ENCODE measurements at places on chromosomes 5 and 9.

DNA sequence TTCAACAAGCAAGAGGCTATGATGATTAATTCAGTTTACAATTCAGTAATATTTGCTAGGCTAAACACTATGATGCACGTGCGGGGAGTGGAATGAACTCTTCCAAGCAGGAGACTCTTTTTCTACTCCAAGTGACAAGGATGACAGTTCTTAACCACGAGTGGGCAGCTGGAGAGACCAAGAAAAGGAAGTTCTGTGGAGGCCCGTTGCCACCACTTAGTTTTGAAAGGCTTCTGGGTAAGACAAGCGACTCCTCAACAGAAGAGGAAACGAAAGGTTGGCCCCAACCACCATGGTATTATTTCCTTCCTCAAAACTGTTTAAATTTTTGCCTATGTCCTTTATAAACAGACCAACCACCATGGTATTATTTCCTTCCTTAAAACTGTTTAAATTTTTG lies 2.8 kb downstream of the DCAF12 start:
- peak; percentile 19 for DNase-seq

DNA sequence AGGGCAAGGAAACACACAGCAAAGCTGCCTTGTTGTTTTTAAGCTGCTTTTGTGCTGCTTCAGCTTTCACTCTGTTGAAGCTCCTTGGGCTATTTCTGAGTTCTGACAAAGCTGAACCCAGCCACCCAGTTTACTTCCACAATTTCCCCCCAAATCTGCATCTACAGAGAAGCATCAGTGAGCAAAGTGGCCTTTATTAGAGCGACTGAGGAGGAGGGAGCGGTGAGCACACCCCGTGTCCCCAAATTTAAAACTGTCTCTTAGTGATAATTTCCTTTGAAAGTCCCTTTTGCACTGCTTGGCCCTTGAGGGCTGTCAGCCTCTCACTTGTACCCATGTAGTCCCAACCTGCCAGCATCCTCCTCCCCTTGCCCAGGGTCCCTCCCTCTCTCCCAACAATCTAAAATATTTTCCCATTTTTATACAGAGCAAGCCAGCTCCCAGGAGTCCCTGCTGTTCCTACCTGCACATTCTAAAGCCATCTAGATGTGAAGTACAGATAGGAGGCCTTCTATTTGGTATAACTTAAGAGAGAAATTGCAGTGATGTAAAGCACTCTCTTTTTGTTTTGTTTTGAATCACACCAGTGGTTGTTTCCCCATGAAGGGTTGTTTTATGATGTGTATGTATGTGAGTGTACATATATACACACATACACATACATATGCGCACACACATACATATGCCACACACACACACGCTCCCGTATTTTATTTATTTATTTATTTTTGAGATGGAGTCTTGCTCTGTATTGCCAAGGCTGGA lies 313.5 kb downstream of the TLE4 start:
- no peak for DNase-seq

DNA sequence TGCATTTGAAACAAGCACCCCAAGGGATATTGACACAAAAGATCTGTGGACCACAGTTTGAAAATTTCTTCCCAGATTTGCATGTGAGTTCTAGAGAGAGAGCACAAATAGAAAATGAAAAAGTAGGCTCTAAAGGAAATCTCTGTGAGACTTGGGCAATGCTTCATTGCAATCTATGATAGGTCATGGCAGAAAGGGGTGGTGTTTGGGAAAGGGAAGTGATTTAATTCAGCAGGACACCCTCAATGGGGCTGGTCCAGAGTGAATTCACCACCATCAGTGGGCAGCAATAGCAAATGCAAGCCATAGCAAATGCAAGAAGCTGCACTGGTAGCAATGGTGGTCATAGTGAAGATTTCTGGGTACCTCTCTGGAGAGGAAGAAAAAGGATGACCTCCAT lies 58.1 kb downstream of the ANKRD55 start:
- no peak for DNase-seq

GRCh38 chr9:137350696-137351584 lies 48.9 kb upstream of the NRARP start:
- no peak for DNase-seq

GRCh38 chr5:143687604-143688003 lies 124.4 kb upstream of the HMHB1 start:
- no peak for DNase-seq

GRCh38 chr9:121844098-121844497 lies 192.7 kb downstream of the DAB2IP start:
- DNase-seq: no peak

GRCh38 chr5:123844873-123845272 lies 332.9 kb downstream of the CSNK1G3 start:
- no peak for DNase-seq

DNA sequence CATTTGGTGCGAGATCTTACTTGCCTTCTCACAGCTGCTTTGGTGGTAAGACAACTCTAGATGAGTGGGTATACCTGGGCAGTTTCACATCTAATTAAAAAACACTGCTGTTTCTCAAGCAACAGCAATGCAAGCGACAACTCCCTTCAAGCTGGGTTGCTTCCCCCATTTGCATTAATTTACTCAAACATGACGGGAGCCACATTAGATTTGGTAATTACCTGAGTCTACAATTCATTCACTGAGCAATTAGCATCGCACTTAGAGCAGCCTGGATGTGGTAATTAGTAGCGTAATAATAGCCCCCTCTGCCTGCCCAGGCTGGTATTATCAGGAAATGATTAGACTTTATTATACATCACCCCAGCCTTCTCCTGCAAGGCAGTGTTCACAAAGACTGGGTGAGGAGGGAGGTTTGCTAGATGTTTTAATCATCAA lies 73.4 kb downstream of the FBXO38 start:
- DNase-seq: no peak

DNA sequence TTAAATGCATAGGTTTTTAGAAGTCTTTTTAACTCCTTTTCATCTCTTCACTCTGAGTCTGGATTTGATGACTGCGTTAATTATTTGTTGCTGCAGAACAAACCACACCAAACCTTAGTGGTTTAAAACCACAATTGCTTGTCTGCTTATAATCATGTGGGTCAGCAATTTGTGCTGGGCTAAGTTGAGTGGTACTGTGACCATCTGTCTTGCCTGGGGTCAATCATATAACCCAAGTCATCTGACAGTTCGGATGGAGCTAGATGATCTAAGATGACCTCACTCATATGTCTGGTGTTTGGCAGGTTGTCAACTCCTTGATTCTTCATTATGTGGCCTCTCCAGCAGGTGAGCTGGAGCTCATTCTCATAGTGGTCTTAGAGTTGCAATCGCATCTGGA lies 219.1 kb upstream of the ELAVL2 start:
- DNase-seq: no peak

DNA sequence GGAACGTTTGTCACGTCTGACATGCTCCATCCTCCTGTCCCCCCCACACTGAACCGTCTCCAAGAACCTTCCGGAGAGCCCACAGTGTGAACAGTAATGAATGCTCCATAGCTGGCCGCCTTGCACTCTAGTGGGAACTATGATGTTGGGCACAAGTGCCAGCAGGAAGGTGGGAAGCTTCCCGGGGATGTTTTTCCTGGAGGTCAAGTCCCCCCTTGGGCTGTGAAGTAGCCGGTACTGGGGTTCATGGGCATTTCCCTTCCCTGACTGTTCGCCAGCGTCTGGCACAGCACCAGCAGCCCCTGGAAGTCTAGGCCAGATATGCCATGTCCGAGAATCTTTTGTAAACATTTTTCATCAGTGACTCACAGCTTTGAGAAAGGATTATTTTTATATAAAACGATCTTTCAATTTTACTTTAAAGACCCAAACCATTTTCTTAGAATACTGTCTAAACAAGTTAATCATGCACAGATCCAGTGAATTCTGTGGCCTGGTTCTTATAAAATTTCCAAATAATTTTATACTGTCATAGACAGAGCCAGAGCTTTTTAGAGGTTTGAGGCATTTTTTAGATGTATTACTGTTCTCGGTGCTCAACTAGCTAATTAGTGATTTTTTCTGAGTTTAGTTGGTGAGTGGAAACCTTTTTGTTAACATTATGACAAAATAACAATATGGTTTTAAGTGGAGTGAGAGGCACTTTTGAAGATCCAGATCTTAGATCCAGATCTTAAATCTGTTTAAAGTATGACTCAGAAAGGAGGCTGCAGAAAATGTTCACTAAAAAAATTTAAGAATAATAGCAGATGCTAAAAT lies 11.6 kb downstream of the ABL1 start:
- no peak for DNase-seq

- DNase-seq: no peak
These were observed 397.1 kb downstream of the SPATA31D1 start for GRCh38 chr9:82385633-82386032.

DNA sequence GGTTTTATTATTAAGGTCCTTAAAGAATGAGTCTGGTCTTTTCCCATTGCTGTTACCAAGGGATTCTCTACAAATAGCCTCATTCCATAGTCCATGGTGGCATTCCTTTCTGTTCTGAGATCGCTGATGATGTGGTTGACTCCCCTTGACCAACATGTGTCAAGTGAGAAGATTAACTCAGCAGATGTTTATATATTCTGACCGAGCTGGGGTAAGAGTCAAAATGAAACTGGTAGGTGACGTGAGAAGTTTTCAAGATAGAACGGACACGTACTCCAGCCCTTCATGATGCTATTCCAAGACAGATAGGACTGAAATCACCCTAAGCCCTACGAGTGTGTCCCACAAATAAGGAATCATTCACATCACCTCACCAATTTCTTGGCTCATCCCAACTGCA lies 155.5 kb upstream of the WWC1 start:
- no peak for DNase-seq

All from stimulated activated CD4-positive, alpha-beta T cell treated with anti-CD3 and anti-CD28 coated beads, Interleukin-2, amount 100 ng/mL, for 48 hours (primary cell).